ENCODE measurements at places on chromosomes 5 and 9.
A peak's percentile ranks its signal among the peaks of the same experiment; 100 is the strongest.

DNA sequence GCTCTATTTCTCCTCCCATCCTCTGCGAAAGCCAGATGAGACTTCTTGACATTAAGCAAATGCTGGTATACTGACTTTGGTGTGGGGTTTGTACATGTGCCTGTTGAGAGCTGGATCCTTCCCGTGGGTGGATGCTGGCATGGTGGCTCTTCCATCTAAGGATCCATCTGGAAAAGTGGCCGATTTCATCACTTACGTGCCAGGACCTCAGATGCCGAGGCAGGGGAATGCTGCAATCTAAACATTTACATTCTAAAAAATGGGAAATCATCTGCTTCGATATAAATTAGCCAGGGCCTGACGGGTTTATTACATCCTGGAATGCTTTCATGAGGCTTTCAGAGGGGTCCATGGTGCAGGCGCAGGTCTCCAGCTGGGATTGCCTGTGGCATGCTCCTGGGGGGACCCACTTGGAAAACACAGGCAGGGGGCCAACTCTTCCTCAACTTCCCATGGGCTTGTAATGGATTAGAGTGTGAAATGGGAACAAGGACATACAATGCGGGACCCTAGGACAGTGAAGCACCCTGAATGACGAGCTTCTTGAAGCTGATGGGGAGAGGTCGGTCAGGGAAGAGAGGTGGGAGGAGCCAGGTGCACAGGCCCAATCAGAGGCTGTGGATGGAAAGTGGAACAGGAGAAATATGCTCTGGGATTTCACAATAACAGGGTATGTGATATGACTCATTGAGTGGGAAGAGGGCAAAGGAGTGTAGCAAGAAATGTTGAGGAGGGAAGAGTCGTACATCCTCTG is 105.5 kb upstream of the PITX1 start:
- no peak for DNase-seq

- DNase-seq = no peak
Measured at GRCh38 chr5:138054847-138055558, 22.1 kb upstream of the FAM13B start.

DNA sequence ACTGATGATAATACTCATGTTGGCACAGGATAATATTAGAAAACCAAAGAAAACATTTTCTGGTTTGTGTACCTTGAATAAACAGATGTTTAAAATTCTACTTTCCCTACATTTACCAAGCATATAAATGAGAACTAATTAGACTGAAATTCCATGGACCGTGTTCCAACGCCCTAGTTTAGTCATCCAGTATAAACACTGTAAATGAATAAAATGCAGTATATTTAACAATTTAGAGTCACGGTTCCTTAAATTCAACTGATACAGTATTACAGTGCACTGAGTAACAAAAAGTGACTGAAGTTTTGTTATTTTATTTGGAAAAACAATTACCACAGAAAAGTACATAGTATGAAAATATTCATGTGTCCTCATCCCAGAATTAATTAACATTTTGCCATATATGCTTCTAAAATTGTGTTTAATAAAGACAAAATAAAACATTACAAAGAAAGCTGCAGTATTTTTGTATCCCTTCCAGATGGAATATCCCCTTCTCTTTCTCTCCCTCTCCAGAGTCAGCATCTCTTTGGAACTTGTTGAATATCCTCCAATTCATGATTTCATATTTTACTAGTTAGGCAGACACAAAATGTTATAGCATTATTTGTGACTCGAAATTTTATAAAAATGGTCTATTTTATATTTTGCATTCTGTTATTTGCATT is 112.5 kb downstream of the HMHB1 start:
- no peak for DNase-seq

DNA sequence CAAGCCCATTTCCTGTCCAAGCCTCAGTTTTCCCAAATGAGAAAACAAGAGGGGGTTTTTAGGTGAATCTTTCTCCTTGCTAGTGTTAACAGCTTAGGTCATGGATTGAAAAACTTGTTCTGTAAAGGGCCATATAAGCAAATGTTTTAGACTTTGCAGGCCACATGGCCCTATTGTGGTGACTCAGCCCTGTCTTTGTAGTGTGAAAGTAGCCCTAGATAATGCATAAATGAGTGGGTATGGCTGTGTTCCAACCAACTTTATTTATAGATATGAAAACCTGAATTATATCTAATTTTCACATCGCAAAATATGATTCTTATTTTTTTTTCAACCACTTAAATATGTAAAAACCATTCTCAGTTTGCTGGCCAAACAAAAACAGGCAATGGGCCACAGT is 6.9 kb upstream of the BARX1 start:
- no peak for DNase-seq

DNA sequence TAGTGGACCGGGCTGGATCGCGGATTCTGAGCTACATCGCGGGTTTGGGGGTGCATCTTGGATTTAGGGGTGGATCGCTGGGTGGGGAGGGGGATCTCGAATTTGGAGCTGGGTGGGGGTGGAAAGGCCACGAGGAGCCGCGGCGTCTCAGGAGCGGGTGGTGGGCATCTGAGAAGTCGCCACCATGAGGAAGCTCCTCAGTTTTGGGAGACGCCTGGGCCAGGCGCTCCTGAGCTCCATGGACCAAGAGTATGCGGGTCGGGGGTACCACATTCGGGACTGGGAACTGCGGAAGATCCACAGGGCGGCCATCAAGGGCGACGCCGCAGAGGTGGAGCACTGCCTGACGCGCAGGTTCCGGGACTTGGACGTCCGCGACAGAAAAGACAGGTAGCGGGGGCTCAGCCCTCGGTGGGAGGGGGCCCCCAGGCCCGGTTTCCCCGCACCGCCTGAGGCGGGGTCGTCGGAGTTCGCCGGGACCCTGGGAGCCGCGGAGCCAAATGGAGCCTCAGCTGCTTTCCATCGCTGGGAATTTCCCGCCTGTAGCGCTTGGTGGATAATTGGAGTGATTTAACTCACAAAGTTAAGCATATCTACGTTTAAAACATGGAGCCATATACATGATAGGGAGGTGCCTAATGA is 376 bp downstream of the ANKRD18B start:
- DNase-seq = no peak

DNA sequence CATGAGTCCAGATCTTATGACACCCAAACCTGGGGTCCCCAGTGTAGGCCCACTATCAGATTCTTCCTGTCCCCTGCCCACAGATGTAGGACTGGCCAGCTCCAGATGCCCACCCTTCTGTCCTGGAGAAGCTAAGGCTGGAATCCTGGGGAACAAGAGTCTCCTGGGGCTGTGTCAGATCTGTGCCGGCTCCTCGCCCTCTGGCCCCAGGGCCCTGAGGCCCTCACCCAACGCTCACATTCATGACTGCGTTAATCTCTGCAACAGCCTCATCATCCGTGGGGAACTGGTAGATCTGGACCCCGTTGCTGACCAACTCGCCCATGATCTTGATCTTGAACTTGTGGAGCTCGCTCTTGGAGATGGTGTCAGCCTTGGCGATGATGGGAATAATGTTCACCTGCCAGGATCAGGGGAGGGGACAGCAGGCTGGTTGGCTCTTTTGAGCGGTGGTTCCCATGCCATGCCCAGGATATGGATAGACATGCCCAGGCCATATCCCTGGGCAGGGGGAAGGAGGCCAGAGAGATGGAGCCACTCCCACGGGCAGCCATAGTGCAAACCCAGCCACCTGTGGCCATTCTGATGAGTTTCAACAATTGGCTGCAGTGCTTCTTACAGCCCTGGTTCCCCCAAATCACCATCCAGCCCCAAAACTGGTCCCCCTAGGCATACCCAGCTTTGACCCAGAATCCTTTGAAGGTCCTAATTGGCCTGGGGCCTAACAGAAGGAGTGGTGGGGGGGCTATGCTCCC is 14.6 kb downstream of the SEPTIN8 start:
- no peak for DNase-seq

GRCh38 chr9:97659771-97660170 is 26.1 kb downstream of the NCBP1 start:
- no peak for DNase-seq

DNA sequence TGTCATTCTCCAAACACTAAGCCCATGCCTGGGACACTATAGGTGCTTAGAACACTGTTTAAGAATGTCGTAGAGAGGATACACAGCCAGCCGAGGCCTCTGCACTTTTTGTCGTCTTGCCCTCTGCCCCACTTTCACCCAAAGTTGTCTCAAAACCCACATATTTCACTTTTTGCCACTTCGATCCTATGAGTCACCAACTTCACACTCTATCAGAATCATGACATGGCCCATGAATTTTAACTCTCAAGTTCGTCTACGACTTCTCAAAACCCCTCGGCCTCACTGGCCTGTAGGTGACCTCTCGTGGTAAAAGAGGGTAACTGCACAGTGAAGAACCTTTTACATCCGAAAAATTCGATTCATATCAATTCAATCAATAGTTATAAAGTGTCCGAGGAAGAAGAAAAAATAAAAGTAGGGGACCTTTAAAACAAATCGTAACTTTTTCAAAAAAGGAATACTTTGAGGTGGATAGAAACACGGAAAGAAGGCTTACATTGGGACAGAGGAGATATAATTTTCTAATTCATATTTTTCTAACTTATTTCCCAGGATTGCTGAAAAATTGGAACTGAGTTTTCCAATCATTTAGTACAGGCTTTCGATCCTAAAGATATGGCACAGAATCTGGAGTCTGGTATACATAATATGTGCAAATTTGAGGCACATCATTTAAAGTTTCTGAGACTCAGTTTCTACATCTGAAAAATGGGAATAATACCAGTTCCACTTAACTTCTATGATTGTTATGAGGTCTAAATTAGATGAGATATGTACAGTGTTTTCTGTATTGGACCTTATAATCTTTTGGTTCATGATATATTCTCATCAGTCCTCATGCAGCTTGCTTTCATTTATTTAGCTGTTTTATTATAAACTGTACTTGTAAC is 122.6 kb downstream of the APBA1 start:
- DNase-seq = no peak

- no peak for DNase-seq
Measured at GRCh38 chr9:30058463-30058862, 2326.0 kb upstream of the ACO1 start.

- DNase-seq = no peak
Measured at GRCh38 chr9:112571624-112572355, 85.2 kb downstream of the KIAA1958 start.

- no peak for DNase-seq
Measured at GRCh38 chr9:25990376-25990775, 312.1 kb upstream of the TUSC1 start.

DNA sequence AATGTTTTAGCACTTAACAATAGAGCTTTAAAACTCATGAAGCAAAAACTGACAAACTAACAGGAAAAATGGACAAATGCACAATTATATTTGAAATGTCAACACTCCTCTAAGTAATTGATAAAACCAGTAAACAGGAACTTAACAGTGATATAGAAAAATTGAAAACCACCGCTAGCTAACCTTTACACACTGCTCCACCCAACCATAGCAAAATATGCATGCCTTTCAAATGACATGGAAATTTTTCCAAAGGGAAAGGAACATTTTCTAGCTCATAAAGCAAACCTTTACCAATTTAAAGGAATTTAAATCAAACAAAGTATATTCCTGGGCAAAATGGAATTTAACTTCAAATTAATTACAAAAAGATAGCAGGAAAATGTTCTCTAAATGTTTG is 109.2 kb downstream of the ADAMTS19 start:
- no peak for DNase-seq

DNA sequence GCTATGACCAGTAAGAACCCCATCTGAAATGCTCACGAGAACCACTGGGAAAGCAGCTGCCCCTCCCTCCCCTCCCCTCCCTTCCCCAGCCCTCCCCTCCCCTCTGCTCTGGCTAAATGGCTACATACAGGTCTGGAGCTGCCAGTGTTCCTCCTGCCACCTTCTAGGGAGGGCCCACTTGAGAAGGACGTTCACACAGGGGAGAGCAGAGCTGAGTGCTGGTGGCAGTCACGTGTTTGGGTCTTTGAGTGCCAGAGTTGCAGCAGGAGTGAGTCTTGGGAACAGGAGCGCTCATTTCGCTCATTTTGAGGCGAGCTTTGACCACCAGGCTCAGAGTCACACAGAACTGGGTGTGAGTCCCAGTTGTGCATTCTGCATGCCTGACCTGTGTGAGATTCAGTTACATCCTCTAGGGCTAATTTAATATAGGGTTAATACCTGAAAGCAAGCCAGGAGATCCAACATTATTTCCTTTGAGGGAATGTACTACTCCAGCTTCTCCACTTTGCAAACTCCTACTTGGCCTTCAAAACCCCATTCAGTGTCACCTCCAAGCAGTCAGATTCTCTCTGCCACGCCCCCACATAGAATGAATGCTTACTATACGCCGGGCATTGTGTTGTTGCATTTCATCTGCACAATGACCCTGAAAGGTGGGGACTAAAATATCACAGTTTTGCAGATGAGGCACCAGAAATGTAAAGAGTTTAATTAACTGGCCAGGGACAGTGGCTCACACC is 25.1 kb downstream of the CPLX2 start:
- no peak for DNase-seq

DNA sequence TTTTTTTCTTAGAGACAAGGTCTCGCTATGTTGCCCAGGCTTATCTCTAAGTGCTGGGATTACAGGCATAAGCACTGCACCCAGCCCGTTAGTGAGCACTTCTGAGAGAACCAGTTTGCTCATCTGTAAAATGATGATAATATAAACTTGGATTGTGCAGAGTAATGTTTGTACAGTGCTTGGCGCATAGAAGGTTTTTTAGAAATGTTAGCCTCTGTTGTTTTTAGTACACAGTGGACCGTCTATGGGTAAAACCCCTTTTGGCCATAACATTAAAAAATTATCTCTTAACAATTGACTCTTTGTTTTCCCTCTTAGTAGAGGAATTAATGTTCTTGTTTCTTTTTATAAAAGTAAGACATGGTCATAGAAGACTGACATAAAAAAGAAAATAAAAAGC is 202.1 kb downstream of the PCSK5 start:
- DNase-seq = no peak

DNA sequence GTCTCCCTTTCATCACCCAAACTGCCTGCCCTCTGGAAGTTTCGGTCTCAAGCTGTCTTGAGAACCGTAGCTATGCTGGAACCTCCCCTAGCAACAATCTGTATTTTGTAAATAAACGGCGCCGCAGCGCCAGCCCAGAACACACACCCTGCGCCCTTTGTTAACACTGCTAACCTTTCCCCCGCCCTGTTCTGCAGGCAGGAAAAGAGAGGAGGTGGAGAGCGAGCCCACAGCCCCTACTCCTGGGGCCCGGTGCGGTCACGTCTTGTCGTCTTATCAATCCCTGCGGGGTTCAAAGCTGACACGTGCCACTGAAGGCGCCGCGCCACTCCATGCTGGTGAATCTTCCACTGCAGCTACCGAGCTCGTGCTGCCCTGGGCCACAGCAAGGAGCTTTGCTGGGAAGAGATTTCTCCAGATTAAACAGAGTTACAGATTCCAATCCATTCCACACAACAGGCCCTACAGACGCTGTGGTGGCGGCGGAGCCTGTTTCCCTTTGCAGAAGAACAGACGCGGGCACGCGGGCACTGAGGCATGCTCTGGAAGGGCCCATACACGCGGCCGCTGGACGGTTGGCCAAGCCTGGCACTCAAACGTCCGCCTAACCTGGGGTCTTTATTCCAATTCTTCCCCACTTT is 25.3 kb downstream of the ZDHHC11B start:
- DNase-seq = peak; percentile 57

- no peak for DNase-seq
Measured at GRCh38 chr5:84870369-84870768, 485.7 kb upstream of the EDIL3 start.
